Central memory CD8-positive, alpha-beta T cell (primary cell): ENCODE measurements at places on chromosomes 1 and 21.

GRCh38 chr1:90359994-90360393 is 357.1 kb downstream of the BARHL2 start:
- no peak for DNase-seq

DNA sequence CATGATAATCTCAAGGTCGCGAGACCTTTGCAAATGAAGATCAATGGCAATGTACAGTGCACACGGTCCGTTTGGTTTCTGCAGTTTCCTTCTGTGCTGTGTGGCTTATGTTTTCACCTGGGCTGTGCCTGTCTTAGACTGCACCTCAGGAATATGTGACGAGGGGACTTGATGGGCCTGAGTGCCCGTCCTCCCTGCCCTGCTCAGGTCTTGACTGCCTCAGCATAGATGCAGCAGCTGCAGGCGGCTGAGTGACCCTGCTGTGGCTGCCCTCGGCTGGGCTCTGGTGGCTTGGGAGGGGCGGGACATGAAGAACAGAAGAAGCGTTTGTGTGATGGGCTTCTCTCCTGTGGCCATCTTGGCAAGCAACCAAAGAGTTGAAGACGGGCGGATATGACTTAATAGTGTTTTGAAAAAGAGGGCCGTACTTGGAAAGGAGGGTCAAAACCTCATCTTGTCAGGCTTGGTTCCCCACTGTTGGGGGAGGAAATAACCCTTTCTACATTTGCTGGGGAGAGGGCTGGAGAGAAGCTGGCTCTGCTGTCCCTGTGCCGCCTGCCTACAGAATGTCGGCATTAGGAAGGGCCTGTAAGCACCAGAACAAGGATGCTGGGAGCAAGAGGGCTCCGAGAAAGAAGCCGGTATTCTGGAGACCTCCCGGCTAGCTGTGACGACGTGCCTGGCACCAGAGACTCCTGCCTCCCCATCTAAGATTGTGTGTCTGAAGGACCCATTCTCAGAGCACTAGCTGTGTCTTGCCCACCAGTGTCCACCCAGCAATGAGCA is 7.1 kb downstream of the MYBPHL start:
- DNase-seq: no peak

- no peak for DNase-seq
Measured at GRCh38 chr1:197303463-197303862, 35.4 kb downstream of the CRB1 start.

DNA sequence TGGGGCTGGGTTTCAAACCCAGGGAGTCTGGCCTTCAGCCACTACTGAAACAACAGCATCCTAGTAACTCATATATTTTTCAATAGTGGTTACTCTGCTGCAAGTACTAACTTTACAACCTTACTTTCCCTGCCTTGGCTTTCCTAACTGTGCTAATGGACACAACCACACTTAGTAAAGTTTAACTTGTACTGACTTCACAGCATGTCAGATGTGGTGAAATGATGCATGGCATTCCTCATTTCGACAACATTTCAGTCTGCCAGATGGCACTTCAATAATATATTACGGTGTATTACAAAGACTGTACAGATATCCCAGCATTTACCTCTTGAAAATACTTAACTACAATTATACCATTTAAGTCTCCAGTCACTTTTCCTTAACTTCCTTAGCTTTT is 27.8 kb downstream of the LRRC7 start:
- DNase-seq: no peak

DNA sequence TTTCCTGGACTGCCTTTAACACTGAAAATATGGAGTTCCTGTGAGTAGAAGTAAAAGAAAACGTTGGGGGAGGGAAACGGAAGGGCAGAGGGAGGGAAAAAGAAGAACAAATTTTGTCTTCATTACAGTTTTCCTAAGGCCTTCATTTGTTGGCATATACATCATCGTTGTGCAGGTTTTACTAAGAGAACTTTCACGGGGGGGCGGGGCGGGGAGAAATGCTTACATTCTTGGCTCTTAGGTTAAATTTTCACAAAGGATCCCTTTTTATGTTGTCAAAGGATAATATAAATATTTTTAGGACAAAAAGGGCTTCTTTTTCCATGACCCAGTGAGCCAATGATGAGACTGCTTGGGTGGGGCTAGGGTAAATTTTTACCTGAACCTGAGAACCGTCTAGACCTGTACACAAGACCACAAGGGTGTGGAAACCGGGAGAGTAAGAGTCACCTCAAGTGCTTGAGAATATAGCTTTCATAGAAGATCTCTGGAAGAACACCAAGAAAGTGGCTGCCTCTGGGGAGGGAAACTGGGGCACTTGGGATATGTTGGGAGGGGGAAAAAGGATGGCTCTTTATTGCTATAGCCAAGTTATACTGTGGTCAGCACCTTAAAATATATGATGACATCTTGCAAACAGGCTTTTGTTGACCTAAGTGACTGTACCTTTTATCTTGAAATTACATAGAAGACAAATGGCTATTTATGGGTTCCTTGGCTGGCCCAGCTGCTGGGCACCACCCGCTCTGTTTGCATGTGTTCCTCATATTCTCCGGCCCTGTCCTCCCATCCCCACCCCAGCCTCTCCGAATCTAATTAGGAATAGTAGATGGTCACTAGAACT is 2.0 kb upstream of the UTP25 start:
- no peak for DNase-seq
